ENCODE measurements at places on chromosomes 4 and X.

DNA sequence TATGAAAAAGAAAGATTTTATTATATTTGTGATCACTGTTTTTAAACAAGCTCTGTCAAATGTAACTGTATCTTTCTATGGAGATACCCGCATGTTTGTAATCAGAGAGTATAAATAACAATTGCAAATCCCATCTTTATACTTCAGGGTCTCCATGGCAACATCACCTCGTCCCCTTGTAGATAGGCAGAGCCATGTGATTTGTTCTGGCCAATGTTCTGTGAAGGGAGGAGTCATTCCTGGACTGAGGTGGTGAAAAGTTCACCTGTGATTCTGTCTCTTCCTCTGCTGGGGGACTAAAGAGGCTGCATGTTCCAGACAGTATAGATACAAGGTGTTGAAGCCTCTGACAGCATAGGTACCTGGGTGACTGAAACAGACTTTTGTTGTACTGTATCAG lies 45.6 kb upstream of the MED14 start:
- peaks cover 4% of the 10 kb centered on the region for H3K4me1 ChIP-seq
- no peaks in the 10 kb centered on the region for H3K36me3 ChIP-seq
- no peak for DNase-seq
- H3K27ac ChIP-seq: no peak overlapping the region

DNA sequence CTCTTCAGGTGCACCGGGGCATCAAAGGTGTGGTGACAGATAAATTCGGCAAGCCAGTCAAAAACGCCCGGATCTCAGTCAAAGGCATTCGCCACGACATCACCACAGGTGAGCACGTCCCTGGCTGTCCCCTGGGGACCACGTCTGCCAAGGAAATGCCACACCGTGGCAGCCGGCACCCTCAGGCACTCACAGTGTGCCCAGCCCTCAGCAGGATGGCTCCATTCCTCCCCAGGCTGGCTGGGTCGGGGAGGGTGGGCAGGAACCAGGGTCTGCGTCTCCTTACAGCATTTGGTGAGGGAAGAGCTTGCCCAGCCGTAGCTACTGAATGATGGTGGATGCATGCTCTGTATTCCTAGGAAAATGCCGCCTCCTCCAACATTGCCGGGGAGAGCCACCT lies 25.9 kb downstream of the CPZ start:
- no peak overlapping the region for H3K27ac ChIP-seq
- no peaks in the 10 kb centered on the region for H3K4me1 ChIP-seq
- H3K27me3 ChIP-seq: peaks cover 4% of the 10 kb centered on the region

DNA sequence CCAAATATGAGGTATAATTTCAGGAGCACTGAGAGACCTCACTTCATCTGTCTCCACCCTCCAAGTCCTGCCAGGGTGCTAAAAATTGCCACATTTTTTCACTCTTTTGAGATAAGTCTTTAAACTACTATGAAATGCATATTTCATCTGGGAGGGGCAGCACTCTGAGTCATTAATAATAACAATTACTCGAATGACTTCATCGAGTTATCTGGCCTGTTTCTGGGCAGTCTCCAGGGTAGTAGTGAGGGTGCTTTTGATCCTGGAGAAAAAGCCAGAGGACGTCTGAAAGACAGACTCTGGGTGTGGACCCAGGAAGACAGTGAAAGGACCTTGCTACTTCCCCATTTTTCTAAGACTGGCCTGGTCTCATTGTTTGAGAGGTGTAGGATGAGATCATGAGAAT lies 42.3 kb upstream of the SRD5A3 start:
- no peak overlapping the region for H3K27ac ChIP-seq
- H3K4me1 ChIP-seq: no peaks in the 10 kb centered on the region
- no peaks in the 10 kb centered on the region for H3K27me3 ChIP-seq

DNA sequence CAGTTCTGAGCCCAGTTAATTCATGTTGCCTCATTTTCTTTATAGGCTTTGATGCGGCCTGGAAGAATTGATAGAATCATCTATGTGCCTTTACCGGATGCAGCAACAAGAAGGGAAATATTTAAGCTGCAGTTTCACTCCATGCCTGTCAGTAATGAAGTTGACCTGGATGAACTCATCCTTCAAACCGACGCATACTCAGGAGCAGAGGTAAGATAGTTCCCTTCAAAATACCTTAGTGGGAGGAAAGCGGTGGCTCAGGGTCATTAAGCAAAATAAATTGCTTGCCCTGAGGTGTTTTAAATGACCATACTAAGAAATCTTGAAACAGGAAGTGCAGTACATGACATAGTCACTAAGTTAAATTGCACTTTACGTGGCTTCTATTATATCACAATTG lies 140.6 kb upstream of the SPRY1 start:
- no peak overlapping the region for H3K4me3 ChIP-seq
- no peak for DNase-seq
- no peaks in the 10 kb centered on the region for H3K36me3 ChIP-seq
- H3K27ac ChIP-seq: no peak overlapping the region

DNA sequence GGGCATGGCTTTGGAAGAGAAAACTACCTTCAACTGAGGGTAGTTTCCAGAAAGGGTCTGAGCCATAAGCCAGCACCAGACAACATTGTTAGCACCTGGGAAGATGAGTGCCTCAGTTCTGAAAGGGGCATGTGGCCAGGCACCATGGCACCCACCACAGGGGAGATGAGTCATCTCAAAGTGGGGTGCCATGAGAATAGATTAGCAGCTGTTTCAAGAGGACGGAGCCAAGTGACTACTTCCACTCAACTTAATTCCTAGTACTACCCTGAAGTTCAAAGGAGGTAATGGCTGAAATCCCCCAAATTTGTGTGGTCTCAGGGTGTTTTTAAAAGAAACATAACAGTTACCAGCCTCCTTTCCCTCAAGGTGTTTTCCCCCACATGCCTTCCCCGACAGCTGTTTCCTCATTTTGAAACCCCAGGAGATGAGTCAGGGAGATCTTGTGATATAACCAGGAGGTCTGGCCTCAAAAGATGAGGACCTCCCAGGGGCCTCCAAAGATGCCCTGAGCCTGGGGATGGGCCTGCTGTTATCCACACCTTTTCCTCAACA lies 27.8 kb upstream of the FTHL17 start:
- no peak overlapping the region for H3K4me3 ChIP-seq
- no peaks in the 10 kb centered on the region for H3K36me3 ChIP-seq
- DNase-seq: no peak
- H3K27me3 ChIP-seq: no peaks in the 10 kb centered on the region
- no peak overlapping the region for H3K27ac ChIP-seq

GRCh38 chrX:40298572-40299479 lies 201.1 kb upstream of the BCOR start:
- no peaks in the 10 kb centered on the region for H3K4me1 ChIP-seq
- no peaks in the 10 kb centered on the region for H3K36me3 ChIP-seq
- H3K4me3 ChIP-seq: no peak overlapping the region
- H3K27me3 ChIP-seq: no peaks in the 10 kb centered on the region
- no peak for DNase-seq

DNA sequence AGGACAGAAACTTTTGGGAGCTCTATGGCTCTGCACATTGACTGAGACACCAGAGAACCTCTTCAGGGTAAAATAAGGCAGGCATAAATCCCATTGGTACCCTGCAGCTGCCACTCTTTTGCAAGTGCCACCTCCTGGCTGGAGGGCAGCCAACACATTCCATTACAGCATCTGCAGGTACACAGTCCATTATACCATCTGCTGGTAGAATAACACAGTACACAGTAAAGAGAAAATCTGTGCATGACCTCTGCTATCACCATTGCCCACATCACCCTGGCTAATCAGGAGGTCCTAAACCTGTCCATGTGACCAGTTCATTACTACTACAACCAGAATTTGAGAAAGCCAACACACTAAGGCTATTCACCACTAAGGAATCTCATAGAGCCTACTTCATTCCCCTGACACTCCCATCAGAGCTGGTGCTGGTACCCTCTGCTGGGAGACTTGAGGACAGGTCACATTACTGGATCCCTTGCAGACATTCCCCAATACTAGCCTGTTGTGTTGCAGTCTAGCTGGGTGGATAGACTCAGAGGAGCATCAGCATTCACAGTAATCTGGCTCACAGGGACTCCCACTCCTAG lies 176.2 kb upstream of the TACR3 start:
- DNase-seq: no peak
- H3K36me3 ChIP-seq: no peaks in the 10 kb centered on the region
- no peaks in the 10 kb centered on the region for H3K27me3 ChIP-seq
- H3K4me1 ChIP-seq: no peaks in the 10 kb centered on the region
- H3K27ac ChIP-seq: no peak overlapping the region

- peak within 1 kb of the TSS; percentile 70 for H3K4me3 ChIP-seq
- H3K27ac ChIP-seq: peak within 1 kb of the TSS; percentile 15
- H3K4me1 ChIP-seq: peaks cover 24% of the 10 kb centered on the region
- H3K36me3 ChIP-seq: no peaks in the 10 kb centered on the region
- H3K27me3 ChIP-seq: no peaks in the 10 kb centered on the region
- peak; percentile 91 for DNase-seq
Measured at GRCh38 chr4:2792711-2793585, at the start of gene SH3BP2. Gene SH3BP2, plus strand, starts transcription at chr4:2793085. Its CDS starts 27,533 bp downstream, at chr4:2820618.

GRCh38 chr4:118226311-118227010 lies 126.3 kb downstream of the PRSS12 start:
- H3K36me3 ChIP-seq: no peaks in the 10 kb centered on the region
- H3K27me3 ChIP-seq: no peaks in the 10 kb centered on the region
- H3K4me3 ChIP-seq: no peak overlapping the region
- H3K4me1 ChIP-seq: no peaks in the 10 kb centered on the region
- no peak for DNase-seq
- no peak overlapping the region for H3K27ac ChIP-seq

GRCh38 chrX:45198301-45198700 lies 2.4 kb downstream of the DIPK2B start:
- DNase-seq: no peak
- no peaks in the 10 kb centered on the region for H3K4me1 ChIP-seq
- peaks cover 38% of the 10 kb centered on the region for H3K27me3 ChIP-seq
- no peak overlapping the region for H3K27ac ChIP-seq
- H3K36me3 ChIP-seq: no peaks in the 10 kb centered on the region
